Cardiac muscle cell (in vitro differentiated cells and primary cell): ENCODE measurements at places on chromosomes 5 and 9. TPM values are rescaled to one million over a fixed set of nuclear protein-coding genes. Genes with fewer than 3 reads are reported as not detected.

The PCDHGA1 gene
- polyA plus RNA-seq = 0.40 and 1.2 TPM in 2 replicates

The ODF2 gene
- polyA plus RNA-seq = 31.3 and 47.2 TPM in 2 replicates

The SH3PXD2B gene
- polyA plus RNA-seq = 13.9 and 20.3 TPM in 2 replicates

The TEK gene
- polyA plus RNA-seq = 0.60 and 2.5 TPM in 2 replicates

The ENG gene
- polyA plus RNA-seq = 12.6 and 35.4 TPM in 2 replicates

The PSMD5 gene
- polyA plus RNA-seq = 25.3 and 50.1 TPM in 2 replicates

The ADRA1B gene
- 0.79 and 0.84 TPM in 2 replicates for polyA plus RNA-seq

GRCh38 chr9:25427290-25427689 is 251.0 kb downstream of the TUSC1 start:
- DNase-seq = no peak

DNA sequence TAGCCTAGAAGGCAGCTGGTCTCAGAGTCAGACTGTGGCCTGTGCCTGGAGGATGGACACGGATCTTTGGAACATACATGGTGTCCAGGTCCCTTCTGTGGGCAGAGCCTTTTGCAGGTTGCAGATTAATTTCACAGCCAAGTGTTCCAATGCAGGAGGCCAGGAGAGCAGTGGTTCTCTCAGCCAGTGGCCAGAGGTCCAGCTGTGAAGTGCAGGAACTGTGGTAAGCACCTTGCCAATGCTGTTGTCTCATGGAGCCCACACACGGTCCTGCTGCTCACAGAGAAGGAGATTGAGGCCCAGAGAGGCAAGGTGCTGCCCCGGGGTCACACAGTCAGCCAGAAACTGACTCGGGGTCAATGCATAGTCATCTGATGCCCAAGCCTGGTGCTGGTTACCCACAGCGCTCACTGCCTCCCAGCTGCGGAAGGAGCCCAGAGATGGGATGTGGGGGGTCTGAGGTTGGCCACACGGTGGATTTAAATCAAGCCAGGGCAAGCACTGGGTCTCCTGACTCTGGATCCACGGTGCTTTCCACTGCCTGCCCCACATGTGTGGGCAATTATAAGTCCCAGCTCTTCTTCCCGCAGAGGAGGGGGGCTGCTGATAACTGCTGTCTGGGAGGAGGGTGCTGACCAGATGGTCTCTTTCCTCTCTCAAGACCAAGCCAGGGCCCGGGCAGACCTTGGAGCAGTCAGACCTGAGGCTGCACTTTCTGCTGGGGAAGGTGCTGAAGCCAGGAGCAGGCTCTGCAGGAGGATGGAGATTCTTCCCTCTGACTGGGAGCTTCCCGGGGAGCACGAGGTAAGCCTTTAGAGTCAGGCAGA is 2.8 kb downstream of the PDGFRB start:
- DNase-seq = no peak

DNA sequence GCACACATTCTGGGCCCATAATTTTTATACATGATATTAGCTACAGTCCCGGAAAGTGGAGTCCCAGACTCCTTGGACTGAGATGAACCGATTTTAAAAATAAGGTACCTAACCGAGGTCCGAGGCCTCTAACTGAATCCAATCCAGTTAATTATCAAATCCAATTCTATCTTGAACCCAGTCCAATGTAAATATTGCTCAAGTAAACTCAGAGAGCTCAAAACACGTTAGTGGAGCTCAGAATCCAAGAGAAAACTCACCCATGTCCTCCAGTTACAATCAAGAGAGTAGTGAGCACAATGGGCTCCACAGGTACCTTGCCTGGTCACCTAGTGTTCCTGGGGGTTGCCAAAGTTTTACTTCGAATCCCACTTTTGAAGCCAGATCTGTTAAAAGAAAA is 37.9 kb upstream of the DIRAS2 start:
- no peak for DNase-seq

DNA sequence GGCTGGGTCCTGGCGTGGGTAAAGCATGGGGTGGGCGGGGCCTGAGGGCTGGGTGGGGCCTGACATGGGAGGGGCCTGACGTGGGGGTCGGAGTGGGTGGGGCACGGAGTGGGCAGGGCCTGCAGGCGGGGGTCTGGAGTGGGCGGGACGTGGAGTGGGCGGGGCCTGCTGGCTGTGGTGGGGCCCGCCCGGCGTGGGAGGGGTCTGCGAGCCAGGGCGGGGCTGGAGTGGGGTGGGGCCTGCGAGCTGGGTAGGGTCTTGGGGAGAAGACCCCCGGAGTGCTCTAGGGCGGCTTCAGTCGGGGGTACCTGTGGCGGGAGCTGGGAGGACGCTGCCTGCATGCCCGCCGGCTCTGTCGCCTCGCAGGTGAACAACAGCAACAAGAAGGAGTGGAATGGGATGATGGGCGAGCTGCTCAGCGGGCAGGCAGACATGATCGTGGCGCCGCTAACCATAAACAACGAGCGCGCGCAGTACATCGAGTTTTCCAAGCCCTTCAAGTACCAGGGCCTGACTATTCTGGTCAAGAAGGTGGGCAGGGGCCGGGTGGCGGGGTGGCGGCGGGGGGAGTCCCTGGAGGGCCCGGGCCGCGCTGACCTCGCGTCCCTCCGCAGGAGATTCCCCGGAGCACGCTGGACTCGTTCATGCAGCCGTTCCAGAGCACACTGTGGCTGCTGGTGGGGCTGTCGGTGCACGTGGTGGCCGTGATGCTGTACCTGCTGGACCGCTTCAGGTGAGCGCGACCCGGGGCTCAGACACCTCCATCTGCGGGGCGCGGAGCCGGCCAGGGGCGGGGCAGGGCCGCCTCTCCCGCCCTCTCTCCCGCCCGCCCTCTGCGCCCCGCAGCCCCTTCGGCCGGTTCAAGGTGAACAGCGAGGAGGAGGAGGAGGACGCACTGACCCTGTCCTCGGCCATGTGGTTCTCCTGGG is 8.0 kb downstream of the LRRC26 start:
- DNase-seq = no peak

DNA sequence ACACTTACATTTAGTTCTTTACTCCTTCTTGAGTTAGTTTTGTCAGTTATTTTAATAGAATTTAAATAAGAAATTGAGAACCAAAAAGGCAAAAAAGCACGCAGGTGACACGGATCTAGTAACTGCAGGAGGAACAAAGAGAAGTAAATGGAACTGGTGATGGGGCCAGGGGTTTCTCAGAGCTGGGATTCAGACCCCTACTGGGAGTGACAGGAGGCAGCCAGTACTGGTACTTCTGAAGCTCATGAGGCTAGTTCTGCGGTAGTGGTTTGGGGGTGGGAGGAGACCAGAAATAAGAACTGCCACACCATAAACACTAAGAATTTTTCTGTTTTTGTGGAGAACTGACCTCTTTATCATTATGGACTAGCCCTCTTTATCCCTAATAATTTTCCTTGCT is 48.2 kb downstream of the OXCT1 start:
- no peak for DNase-seq

GRCh38 chr5:17735761-17736160 is 101.5 kb downstream of the TAF11L14 start:
- no peak for DNase-seq

GRCh38 chr5:111892949-111893348 is 136.0 kb upstream of the NREP start:
- peak; percentile 10 for DNase-seq

DNA sequence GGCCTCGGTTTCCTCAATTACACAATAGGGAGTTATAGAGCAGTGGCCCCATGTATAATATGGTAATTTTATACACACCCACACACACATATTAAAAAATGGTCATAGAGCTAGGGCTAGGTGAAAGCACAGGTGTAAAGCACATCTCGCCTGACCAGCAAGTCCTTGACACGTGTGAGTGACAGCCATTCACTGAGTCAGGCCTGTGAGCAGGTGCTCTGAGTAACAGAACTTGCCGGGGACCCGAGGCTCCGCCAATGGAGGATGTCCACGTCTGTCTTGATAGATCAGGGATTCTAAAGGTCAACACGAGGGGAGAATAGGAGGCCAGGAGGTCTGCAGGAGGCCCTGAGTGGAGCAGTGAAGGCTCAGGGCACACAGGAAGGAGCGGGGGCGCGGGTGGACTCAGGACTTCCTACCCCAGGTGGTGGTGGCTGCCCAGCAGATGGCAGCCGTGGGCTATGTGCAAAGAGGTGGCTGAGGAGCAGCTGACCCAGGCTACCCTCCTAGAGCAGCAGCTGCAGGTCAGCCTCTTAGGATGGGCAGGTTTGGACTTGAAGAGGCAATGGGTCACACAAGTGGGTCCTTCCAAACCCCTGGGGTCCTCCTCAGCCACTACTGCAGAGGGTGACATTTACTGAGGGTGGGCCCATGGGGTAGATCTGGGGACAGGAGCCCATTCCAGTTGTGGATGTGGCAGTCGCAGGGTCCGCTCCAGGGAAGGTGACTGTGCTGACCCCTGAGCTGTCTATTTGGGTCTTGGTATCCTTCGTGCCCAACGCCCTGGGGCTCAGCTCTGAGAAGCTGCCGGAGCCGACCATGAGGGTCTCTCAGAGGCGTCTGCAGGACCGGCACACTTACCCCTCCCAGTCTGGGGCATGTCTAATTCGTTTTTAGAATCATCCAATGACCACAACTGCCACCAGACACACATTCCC is 45.9 kb downstream of the PRRT1B start:
- peak; percentile 85 for DNase-seq

GRCh38 chr5:150461231-150461630 is 11.7 kb upstream of the RPS14 start:
- DNase-seq = no peak

DNA sequence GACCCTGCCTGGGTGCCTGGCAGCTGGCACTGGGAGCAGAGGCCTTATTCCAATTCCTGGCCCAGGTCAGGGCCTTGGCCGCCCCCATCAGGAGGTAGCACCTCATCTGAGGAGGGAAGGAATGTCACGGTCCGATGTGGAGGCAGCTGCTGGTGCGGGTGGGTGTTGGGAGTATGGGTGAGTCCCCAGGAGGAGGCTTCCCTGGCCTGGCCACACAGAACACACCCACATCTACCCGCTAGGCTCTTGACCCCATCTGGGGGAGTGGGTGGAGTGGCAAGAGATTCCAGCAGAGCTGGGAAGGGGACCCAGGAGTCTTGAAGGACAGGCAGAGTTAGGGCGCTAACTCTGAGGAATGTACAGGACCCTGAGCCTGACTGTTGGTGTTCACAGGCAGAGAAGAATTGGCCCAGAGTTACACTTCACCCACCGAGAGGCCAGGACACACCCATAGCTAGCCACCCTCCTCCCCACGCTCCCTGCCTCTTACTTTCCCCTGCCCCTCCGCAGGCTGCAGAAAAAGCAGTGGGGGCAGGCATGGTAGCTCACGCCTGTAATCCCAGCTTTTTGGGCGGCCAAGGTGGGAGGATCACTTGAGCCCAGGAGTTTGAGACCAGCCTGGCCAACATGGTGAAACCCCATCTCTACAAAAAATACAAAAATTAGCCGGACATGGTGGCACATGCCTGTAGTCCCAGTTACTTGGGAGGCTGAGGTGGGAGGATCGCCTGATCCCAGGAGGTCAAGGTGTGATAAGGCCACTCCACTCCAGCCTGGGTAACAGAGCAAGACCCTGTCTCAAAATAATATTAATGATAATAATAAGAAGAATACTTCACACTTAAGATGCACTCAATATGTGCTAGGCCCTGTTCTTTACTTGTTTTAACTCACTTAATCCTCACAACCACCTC is 6.0 kb downstream of the OLFML2A start:
- no peak for DNase-seq
